Stromal cell of bone marrow (primary cell): ENCODE measurements at places on chromosomes 4 and X.
A peak's percentile ranks its signal among the peaks of the same experiment; 100 is the strongest.

DNA sequence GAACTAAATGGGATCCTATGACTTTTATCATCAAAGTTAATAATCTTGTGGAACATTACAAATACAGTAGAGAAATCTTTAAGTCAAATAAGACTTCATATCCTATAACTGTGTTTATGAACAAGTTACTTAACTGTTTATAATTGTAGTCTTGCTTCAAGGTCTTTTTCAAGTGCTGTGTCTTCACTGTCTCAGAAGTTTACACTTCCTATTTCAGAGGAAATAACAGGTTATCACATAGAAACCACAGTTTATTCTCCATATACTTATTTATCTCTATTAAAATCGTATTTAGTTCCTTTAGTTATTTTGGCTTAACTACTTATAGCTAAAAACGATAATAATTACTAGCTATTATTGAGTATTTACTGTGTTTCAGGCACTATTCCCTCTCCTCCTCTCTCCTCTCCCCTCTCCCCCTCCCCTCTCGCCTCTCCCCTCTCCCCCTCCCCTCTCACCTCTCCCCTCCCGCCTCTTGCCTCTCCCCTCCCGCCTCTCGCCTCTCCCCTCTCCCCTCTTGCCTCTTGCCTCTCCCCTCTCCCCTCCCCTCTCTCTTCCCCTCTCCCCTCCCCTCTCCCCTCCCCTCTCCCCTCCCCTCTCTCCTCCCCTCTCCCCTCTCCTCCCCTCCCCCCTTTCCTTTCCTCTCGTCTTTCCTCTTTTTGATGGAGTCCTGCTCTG, 63.7 kb downstream of the RBPJ start:
- no peak for DNase-seq

DNA sequence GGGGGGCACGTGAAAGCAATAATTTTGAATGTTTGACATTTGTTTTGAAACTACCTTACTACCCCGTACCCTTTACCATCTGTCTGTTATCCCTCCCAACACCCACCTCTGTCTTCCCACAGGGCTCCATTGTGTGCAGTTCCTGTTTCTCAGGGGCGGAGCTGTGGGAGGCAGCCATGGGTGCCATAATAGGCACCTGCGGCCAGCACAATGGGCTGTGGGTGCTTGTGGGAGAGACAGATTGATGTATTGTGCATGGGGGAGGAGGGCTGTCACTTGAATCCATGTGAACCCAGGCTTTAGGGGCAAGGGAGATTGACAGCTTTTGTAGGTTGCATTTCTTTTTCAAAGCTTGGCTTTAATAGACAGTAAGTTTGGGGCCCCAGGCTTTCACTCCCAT, 122.6 kb upstream of the CXorf66 start:
- no peak for DNase-seq

GRCh38 chrX:109472939-109473735, 8.7 kb downstream of the GUCY2F start:
- peak; percentile 38 for DNase-seq

- no peak for DNase-seq
Measured at GRCh38 chr4:2253160-2254084, 8.5 kb downstream of the MXD4 start.

DNA sequence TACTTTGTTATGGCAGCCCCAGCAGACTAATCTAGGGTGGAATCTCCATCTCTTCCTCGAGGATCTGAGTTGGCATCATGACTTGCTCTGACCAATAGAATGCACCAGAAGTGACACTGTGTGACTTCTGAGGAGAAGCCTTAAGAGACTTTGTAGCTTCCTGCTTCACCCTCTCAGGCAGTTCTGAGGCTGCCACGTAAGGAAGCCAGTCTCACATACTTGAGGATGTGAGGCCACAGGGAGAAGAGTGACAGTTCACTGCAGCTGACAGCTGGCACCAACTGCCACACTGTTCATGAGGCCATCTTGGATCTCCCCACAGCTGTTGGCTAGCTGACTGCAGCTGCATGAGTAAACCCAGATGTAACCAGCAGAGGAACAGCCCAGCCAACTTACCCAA, 29.3 kb upstream of the BCOR start:
- no peak for DNase-seq

GRCh38 chr4:53804719-53805118, 213.4 kb upstream of the LNX1 start:
- no peak for DNase-seq

- DNase-seq, result peak; percentile 21
Measured at GRCh38 chrX:121256647-121257046, 209.2 kb downstream of the GLUD2 start.

DNA sequence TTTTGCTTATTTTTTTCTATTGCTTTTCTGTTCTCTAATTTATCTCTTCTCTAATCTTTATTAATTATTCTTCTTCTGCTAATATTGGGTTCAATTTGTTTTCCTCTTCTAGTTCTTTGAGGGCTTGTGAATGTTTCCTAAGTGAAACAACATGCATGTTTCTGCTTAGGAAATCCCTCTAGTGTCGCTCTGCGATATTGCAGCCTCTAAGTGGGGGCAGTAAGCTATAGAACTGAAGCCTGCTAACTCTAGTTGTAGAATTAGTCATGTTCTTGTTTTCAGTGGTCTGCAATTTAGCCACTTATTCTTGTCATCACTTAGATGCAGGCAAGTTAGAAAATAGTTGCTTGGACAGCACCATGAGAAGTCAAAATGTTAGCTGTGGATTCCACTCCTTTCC, 222.6 kb downstream of the SPIN4 start:
- DNase-seq, result peak; percentile 1

GRCh38 chr4:24557026-24558025, 27.0 kb downstream of the DHX15 start:
- DNase-seq, result no peak

GRCh38 chr4:12359420-12359819, 930.7 kb upstream of the HS3ST1 start:
- DNase-seq, result no peak

GRCh38 chr4:110867251-110867960, 244.5 kb upstream of the PITX2 start:
- no peak for DNase-seq

GRCh38 chrX:18707426-18708049, at the start of gene PPEF1:
TSS of gene PPEF1 (plus strand) at chrX:18707645. CDS start at chrX:18707781, 136 bp downstream.
- no peak for DNase-seq

DNA sequence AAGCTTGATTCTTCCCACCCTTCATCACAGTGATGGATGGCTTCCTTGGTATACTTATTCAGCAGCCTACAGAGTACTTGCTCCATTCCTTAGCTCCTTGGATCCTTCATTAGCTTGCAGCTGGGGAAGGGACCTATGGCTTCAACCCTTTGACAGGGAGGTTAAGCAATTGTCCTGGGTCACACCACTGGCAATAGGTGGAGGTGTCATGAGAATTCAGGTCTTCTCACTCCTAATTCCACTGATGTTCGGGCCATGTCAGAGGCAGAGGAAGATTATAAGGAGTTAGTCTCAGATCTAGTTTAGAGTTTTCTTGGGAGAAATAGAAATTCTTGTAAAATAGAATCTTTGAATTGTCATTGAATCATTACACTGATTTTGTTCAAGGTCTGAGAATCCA, 24.5 kb downstream of the EREG start:
- DNase-seq, result no peak

DNA sequence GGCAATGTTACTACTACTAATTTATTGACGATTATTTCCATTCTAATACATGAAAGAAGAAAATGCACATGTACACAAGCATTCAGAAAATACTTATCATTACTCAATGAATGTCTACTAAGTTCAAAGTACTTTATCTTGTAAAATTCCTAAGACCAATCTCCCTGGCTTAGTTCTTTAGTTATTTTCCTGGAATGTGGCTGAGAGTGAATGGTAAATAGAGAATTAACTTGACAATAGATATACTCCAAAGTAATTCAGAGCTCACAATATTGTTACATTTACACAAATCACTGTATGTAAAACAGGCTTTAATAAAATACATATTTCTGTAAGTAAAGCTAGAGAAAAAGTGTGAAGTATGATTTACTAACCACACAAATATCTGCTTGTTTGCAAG, 79.7 kb downstream of the PDS5A start:
- no peak for DNase-seq

- DNase-seq, result no peak
Measured at GRCh38 chrX:68848189-68848940, 19.5 kb downstream of the EFNB1 start.

DNA sequence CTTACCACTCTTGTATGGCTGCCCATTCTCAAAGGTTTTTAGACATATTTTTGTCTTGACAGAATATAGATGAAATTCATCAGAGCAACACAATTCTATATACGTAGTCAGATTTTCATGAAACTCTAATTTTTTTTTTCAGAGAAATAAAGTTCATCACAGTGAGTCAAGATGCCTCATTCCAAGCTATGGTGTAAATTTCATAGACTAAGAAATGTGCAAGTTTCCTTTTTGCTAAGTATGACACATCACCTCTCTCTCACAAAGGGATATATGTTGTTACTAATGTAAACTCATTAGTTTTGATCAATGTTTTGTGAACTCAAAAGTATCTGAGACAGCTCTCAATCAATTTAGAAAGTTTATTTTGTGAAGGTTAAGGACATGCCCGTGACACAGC, 60.4 kb upstream of the ATXN3L start:
- DNase-seq, result peak; percentile 39

DNA sequence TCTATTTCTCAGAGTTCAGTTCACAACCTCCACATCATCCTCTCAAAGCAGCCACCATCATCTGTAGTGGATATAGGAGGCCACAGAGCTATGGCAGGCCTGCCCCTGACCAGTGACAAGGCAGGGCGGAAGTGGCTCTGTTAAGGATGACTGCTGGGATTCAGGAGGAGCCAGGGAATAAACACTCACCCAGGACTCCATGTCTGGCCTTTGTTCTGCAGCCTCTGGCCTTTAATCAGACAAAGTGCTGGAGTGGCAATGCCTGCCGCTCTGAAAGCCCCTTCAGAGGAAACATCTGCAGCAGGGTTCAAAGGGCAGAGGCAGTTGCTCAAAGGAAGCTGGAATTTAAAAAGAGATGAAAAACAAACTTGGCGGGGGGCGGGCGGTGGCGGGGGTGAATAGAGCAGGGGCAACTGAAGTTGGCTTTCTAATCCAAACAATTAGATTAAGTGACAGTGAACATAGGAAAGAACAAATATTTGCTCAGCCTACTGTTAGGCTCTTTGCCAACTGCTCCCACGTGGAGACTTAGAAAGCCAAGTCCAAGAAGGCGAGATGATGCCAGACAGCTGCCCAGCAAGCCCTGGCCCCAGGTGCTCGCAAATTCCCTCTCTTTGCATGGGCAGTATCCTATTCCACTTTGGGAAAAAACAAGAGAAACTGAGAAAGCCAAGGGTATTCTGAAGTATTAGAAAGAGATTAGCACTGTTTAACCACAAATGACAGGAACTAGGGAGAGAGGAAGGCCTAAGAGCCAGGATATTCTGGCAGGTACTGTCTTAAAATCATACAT, 5.5 kb downstream of the MPP1 start:
- DNase-seq, result no peak

- DNase-seq, result no peak
Measured at GRCh38 chr4:177740563-177740962, 298.3 kb upstream of the AGA start.

DNA sequence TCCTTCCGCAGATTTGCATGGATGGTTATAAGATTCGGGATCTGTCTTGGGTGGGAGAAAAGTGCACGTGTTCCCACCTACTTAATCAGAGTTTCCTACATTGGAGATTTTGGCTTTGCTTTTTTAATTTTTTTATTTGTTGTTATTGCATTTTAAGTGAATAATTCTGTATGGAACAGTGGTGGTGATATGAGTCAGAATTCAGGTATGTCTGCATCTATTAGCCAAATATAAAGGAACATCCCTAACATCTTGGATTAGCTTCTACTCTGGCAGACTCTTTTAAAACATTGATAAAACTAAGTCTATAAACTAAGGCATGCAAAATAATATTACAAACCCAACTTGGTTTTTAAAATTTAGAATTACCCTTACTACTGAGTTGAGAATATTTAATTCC, 659.8 kb upstream of the EPHA5 start:
- DNase-seq, result no peak

GRCh38 chr4:11799196-11799595, 370.5 kb upstream of the HS3ST1 start:
- DNase-seq, result no peak
